PC-9 (cell line): ENCODE measurements at places on chromosomes 11 and 22. TPM values are rescaled to one million over a fixed set of nuclear protein-coding genes. Genes with fewer than 3 reads are reported as not detected.

DNA sequence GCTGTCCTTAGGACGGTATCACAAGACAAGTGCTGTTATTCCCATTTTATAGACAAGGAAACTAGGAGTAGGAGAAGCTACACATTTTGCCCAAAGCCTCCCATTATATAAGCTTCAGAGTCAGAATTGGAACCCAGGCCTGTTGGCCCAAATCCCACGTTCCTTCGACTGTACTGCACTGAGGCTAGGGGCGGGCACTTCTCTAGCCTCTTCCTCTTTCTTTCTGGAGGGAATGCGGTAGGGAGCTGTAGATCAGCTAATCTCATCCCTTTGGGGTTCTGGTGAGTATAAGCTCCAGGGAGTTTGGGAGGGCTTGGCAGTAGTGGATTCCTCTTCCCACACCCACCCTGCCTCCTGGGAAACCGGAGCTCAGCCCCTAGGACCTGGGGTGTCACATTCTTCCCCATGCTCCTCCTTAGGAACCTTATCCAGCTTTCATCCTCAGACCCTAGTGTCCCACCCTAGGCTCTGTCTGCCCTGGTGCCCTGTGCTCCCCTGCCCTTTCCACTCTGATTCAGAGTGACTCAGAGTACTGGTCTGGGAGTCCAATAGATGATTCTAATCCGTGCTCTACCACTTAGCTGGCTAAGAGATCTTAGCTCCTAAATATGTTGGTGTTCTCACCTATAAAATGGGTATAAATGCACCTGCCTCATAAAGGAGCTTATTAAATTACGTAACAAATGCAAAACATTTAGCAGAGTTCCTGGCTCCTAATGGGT is 29.3 kb downstream of the PHLDB1 start:
- H3K4me3 ChIP-seq = no peak overlapping the region
- no peaks in the 10 kb centered on the region; the same call in 1 of the 2 replicates for H3K36me3 ChIP-seq
- H3K4me1 ChIP-seq = peaks cover 4% of the 10 kb centered on the region; the same call in 1 of the 2 replicates

- no peak overlapping the region for H3K27ac ChIP-seq
- no peak overlapping the region for H3K4me3 ChIP-seq
- no peak for DNase-seq
- H3K27me3 ChIP-seq = no peaks in the 10 kb centered on the region
Measured at GRCh38 chr11:68889948-68890446, 13.6 kb downstream of the MRPL21 start.

GRCh38 chr11:33613404-33613803 is 87.2 kb downstream of the C11orf91 start:
- H3K4me3 ChIP-seq = no peak overlapping the region
- H3K27ac ChIP-seq = no peak overlapping the region
- no peak for DNase-seq
- H3K4me1 ChIP-seq = 0 out of 2 replicates have a peak, but pooled peaks cover 8% of the 10 kb centered on the region

GRCh38 chr11:9530020-9530621 is 43.3 kb upstream of the WEE1 start:
- H3K27ac ChIP-seq = peak overlapping the region; percentile 73
- no peaks in the 10 kb centered on the region for H3K36me3 ChIP-seq
- no peak for DNase-seq
- no peaks in the 10 kb centered on the region for H3K27me3 ChIP-seq

DNA sequence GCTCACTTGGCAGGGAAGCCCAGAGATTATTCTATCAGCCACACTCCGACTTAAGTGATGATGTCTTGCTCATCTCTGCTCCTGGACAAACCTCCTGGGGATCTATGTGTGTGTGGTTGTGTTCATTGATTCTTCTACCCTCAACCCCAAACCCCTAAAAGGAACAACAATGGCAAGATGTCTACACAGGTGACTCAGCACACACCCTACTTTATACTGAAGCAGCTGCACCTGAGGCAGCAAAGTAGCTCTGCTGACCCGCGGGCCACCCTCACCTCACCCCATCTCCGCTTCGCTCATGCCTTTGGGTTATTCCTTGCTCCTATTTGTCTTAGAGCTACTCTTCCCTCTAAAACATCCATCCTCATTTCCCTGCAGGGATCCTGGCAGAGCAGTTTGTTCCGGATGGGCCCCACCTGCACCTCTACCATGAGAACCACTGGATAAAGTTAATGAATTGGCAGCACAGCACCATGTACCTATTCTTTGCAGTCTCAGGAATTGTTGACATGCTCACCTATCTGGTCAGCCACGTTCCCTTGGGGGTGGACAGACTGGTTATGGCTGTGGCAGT is 38.7 kb downstream of the TMEM45B start:
- peak; percentile 75 for DNase-seq
- peaks cover 57% of the 10 kb centered on the region for H3K4me1 ChIP-seq
- peaks cover 26% of the 10 kb centered on the region for H3K36me3 ChIP-seq

DNA sequence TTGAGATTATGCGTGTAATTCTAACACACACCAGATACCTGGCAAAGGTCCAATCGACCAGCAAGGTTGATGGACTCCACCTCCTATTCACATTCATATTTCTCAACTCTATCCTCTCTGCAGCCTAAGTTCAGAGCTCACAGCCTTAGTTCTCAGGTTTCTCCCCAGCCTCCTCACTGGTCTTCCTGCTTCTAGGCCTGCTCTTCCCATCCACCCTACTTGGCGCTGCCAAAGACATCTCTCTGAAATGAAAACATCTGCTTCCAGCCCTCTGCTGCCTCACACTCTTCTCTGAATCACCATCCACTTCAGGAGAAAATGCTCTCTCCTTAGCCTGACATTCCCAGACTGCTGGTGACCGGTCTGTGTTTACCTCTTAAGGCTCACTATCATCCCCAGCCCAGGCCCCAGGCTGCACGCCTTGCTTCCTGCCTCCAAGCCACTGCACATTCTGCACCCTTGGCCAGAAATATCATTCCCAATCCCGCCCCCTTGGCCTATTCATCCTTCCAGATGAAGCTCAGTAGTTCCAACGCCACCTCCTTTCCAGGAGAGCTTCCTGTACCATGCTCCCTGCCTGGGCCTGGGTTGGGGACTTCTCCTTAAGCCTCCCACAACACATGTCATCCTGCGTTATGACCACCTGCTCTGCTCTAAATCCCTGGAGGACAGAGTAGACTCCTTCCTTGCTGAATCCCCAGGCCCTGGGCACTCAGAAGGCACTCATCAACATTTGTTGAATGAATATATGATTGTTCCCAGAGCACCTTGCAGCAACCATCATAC is 3.5 kb downstream of the ARRB1 start:
- no peaks in the 10 kb centered on the region for H3K27me3 ChIP-seq
- DNase-seq = no peak
- H3K27ac ChIP-seq = 0 out of 2 replicates have a peak overlapping the region, but pooled peaks have one; percentile 15
- no peak overlapping the region for H3K4me3 ChIP-seq
- peaks cover 88% of the 10 kb centered on the region for H3K4me1 ChIP-seq
- H3K36me3 ChIP-seq = no peaks in the 10 kb centered on the region

DNA sequence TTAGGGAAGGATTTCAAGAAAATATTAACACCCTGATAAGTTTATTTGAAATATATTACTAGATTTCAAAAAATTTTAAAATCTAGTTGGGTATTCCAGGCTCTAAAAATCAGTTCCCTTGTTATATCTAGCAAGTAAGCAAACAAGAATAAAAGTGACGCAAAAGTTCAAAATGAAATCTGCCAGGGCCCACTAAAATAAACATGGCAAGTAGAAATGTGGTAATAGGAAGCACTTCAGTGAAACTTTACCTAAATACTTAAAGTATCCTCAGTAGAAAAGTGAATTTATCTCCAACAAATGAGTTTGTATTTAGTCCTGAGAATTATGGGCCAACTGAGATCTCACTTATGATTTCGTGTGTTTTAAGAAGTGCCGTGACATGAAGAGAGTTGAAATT is 23.6 kb downstream of the POLD3 start:
- H3K27ac ChIP-seq = no peak overlapping the region
- DNase-seq = no peak
- H3K27me3 ChIP-seq = no peaks in the 10 kb centered on the region

GRCh38 chr11:31337806-31338205 is 31.7 kb downstream of the DCDC1 start:
- no peak for DNase-seq
- H3K27ac ChIP-seq = no peak overlapping the region
- H3K4me3 ChIP-seq = no peak overlapping the region

DNA sequence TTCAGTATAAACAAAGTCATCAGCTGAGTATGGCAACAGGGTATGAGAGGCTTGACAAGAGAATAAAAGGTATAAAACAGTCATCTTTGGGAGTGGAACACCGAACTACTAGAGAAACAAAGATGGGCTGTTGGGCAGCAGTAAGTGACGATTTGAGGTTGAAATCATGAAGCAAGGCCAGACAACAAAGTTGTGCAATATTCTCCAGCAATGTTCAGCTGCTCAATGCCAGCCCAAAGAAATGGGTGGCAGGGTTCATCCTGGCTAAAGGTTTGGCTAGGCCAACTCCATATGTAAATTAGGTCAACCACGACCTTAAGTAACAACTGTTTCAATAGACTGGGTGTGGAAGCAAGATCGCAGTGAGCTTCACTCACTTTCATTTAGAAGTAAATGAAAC is 6.2 kb downstream of the APIP start:
- H3K4me1 ChIP-seq = peaks cover 26% of the 10 kb centered on the region
- H3K36me3 ChIP-seq = 0 out of 2 replicates have a peak, but pooled peaks cover 8% of the 10 kb centered on the region
- H3K4me3 ChIP-seq = no peak overlapping the region
- no peaks in the 10 kb centered on the region for H3K27me3 ChIP-seq

GRCh38 chr11:16363706-16364105 is 7.4 kb upstream of the SOX6 start:
- H3K4me1 ChIP-seq = no peaks in the 10 kb centered on the region
- no peak overlapping the region for H3K27ac ChIP-seq
- no peaks in the 10 kb centered on the region for H3K27me3 ChIP-seq

DNA sequence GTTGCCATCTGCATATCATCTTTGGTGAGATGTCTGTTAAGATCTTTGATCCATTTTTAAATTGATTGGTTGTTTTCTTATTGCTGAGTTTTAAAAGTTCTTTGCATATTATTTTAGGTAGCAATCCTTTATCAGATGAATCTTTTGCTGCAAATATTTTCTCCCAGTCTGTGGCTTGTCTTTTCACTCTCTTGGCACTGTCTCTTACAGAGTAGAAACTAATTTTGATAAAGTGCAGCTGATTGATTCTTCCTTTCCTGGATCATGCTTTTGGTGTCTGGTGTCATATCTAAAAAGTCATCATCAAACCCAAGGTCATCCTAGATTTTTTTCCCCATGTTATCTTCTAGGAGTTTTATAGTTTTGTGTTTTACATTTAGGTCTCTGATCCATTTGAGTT is 112.6 kb downstream of the NAT10 start:
- no peak overlapping the region for H3K27ac ChIP-seq
- H3K4me3 ChIP-seq = no peak overlapping the region
- H3K27me3 ChIP-seq = no peaks in the 10 kb centered on the region
- H3K4me1 ChIP-seq = peaks cover 43% of the 10 kb centered on the region
- H3K36me3 ChIP-seq = no peaks in the 10 kb centered on the region
- DNase-seq = no peak

- DNase-seq = no peak
- H3K27ac ChIP-seq = no peak overlapping the region
- H3K27me3 ChIP-seq = no peaks in the 10 kb centered on the region
- no peaks in the 10 kb centered on the region for H3K4me1 ChIP-seq
Measured at GRCh38 chr11:6693342-6694228, 10.4 kb upstream of the MRPL17 start.

- H3K4me1 ChIP-seq = peaks cover 72% of the 10 kb centered on the region
- H3K27ac ChIP-seq = peak overlapping the region; percentile 73
- no peak for DNase-seq
- H3K27me3 ChIP-seq = no peaks in the 10 kb centered on the region
Measured at GRCh38 chr22:27128461-27129085, 471.2 kb downstream of the MIAT start.

GRCh38 chr11:27013781-27014361 is 20.0 kb downstream of the FIBIN start:
- no peaks in the 10 kb centered on the region for H3K4me1 ChIP-seq
- H3K27ac ChIP-seq = no peak overlapping the region
- DNase-seq = no peak
- H3K27me3 ChIP-seq = no peaks in the 10 kb centered on the region

GRCh38 chr22:31346733-31347250 is 646 bp upstream of the PATZ1 start:
- peaks cover 2% of the 10 kb centered on the region; the same call in 1 of the 2 replicates for H3K36me3 ChIP-seq
- peaks cover 45% of the 10 kb centered on the region for H3K4me1 ChIP-seq
- H3K27me3 ChIP-seq = no peaks in the 10 kb centered on the region
- peak overlapping the region; percentile 67 for H3K27ac ChIP-seq
- peak; percentile 69 for DNase-seq

DNA sequence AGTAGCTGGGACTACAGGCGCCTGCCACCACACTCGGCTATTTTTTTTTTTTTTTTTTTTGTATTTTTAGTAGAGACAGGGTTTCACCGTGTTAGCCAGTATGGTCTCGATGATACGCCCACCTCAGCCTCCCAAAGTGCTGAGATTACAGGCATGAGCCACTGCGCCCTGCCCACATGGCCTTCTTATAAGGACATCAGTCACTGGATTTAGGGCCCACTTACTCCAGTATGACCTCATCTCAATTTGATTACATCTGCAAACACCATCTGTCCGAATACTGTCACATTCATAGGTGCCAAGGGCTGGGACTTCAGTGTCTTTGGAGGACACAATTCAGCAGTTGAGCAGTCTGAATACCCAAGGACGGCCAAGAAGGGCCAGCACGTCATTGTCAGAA is 8.2 kb upstream of the PRR5 start:
- no peak overlapping the region for H3K4me3 ChIP-seq
- H3K27ac ChIP-seq = no peak overlapping the region
- no peaks in the 10 kb centered on the region for H3K27me3 ChIP-seq
- peaks cover 17% of the 10 kb centered on the region for H3K4me1 ChIP-seq
- DNase-seq = no peak
- no peaks in the 10 kb centered on the region for H3K36me3 ChIP-seq

Gene PANX1
- 10.5 and 12.6 TPM in 2 replicates for total RNA-seq

Gene NRIP3
- total RNA-seq = 1.1 and 2.1 TPM in 2 replicates

Gene NPAS4
- total RNA-seq = not detected in 2 replicates

Gene LRRC55
- not detected in 2 replicates for total RNA-seq
